Urinary bladder (tissue), 4 donors: ENCODE measurements at places on chromosomes 12 and 14.

DNA sequence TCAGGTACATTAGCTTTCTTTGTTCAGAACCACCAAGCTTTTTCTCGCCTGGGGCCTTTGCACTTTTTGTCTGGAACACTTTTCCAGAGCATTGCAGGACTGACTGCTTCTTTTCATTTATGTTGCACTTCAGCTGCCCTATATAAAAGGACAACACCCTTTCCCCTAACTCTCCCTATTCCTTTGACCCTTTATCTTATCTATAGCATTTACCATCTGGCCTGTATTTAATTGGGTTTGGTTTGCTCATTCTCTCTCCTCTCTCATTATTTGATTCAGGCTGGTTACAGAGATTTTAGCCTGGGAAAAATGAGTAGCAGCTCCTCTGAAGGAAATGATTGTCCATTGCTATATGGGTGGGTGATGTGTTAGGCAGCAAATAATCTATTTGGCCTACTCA, 165.4 kb downstream of the KICS2 start:
- DNase-seq, result no peak

- no peak for DNase-seq
These were observed 34.8 kb downstream of the MED13L start for GRCh38 chr12:116242740-116243139.

GRCh38 chr12:25788707-25789442, 169.6 kb upstream of the RASSF8 start:
- DNase-seq, result no peak

DNA sequence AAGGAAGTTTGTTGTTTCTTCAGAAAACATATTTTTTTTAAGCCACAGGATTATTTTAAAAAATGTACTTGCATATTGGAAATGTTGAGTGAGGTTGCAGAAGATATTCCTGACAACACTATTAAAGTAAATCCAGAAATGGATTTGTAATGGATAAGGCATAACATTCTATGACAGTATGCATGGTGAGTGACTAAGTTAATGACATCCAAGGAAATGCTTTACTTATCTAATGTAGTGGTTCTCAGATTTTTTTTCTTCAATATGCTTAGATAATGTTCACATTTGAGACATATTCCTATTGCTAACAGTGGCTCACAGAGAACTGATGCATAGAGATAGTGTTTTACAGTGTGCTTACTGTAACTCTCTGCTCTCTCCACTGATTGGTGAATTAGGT, 49.4 kb downstream of the ZDHHC17 start:
- no peak for DNase-seq

- DNase-seq, result no peak
These were observed 130.2 kb upstream of the ATP2B1 start for GRCh38 chr12:89838833-89839232.
